ENCODE measurements at places on chromosomes 4 and X.

DNA sequence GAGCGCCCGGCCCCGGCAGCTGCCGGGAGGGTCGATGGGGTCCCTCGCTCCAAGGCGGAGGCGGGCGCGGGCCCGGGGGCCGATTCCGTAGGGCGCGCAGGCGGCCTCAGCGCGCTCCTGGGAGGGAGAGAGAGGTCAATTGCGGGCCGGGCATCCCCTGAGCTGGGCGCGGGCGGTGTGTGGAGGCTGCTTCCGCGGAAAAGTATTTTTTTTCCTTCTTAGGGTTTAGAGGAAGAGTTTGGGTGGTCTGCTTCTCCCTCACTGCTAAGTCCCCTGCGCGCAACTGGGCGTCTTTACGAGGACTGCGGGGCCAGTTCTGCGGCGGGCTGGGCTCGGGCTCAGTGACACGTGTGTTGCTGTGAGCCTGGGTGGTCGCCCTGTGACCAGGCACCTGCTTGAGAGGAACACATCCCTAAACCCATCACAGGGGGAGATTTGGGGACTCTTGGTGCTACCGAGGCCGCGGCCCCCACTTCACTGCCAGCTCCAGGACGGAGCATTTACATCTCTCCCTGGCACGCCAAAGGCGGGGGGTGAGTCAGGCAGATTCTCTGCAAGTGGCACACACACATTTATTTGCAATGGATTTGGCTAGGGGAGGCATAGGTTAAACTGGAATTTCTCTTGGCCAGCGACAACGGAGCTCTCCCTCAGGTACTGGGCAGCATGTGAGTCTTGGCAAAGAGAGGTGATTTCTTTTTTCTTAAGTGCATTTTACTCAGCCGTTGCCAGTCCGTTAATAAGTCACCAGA is 151.2 kb upstream of the SLC4A4 start:
- peak; percentile 7 for DNase-seq

- peak; percentile 10 for DNase-seq
These were observed 18.5 kb upstream of the PIM2 start for GRCh38 chrX:48937054-48937907.

- no peak for DNase-seq
These were observed 39.3 kb downstream of the LNX1 start for GRCh38 chr4:53551958-53552357.

DNA sequence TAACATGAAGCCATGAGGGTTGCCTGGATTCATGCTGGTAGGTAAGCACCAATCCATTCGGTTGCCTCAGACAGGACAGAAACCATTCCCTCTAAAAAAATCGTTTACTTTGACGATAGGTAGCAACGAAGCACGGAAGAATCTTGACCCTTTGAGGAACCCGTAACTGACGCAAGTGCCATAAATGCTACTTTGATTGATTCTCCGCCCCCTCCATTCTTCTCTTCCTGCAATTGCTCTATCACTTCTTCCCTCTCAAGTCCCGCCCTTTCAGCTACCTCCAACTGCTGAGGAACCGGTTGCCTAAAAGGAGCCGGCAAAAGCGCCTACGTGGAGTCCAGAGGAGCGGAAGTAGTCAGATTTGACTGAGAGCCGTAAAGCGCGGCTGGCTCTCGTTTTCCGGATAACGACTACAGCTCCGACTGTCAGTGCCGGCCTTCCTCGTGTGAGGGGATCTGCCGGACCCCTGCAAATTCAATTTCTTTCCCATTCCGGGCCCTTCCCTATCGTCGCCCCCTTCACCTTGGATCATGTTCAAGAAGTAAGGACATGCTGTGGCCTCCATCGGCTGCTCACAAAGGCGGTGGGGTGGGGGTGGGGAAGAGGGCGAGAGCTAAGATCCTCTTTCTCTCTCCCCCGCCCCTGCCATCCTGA is at the start of gene MCTS1:
Gene MCTS1 (plus strand): TSS at position 395 of the 654 bp plus-strand sequence. CDS start 136 bp downstream, at position 531.
- DNase-seq: peak; percentile 94

GRCh38 chrX:37817176-37817575 is 30.2 kb downstream of the DYNLT3 start:
- no peak for DNase-seq

- peak; percentile 11 for DNase-seq
These were observed 245.9 kb upstream of the GIMD1 start for GRCh38 chr4:106614441-106614840.

DNA sequence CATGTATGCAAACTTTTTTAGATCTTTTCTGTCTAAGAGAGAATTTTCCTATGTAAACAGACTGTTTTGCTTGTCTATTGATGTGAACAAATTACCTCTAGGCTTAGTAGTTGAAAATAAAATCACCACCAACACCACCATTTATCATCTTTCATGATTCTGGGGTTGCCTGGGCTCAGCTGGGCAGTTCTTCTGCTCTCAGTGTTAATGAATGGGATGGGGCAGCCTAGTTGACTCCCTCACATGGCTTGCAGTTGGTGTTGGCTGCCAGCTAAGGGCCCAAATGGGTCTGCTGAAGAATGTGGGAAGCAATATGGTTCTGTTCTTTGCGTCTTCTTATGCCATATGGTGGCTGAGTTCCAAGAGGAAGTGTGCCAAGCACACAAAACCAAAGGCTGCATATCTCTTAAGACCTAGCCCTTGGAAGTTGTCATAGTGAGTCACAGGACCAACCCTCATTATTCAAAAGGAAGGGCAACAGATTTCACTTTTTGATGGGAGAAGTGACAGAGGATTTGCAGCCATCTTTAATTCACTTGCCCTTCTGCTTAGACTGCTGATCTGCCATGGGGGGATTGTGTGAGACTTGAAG is 17.9 kb downstream of the REELD1 start:
- peak; percentile 59 for DNase-seq

GRCh38 chr4:144318797-144319196 is 178.3 kb upstream of the GYPA start:
- DNase-seq: no peak

DNA sequence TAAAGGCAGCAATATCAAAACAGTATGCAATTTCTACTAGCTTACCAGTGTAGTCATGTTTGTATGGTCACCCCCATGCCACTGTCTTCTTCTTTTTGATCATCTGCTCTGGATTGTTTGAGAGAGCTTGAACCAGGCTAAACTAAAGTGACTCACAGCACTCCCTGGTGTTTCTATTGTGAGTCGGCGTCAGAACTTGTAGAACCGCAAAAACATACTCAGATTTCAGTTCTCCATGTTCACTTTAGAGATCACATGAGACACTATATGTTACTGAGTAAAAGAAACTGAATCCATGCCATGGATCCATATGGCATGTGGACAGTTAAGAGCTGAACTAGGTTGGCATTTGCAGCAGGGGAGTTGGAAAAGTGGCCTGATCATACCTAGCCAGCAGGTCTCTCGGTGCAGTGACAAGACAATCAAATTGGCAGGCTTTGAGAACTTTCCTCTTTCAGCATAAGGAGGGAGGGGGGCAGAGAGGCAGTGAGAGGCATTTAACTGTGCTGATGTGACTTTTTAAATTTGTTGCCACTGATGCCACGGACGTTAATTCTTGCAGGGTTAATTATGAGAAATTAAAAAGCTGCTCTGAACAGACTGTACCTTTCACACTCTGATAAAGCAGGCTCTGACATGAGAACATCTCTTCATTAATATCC is 88.4 kb downstream of the AFF2 start:
- DNase-seq: peak; percentile 32

DNA sequence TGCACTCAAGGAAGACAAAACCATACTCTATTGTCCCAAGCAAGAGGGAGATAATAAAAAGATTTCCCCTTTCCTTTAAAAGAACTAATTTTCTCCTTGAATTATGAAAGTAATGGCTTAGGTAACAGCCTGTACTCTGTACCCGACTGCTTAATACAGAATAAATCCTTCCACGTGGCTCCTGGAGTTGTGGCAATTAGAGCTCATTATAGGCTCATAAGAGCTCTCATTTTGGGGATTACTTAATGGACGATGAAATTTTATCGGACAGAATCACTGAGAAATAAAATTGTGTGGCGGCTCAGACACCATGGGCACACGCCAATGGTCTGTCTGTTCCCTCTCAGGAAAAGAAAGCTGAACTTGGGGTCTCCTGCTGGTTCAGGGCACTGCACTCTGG is 2.8 kb upstream of the GSX2 start:
- DNase-seq: no peak
